ENCODE measurements at places on chromosomes 7 and 10.
A peak's percentile ranks its signal among the peaks of the same experiment; 100 is the strongest.

DNA sequence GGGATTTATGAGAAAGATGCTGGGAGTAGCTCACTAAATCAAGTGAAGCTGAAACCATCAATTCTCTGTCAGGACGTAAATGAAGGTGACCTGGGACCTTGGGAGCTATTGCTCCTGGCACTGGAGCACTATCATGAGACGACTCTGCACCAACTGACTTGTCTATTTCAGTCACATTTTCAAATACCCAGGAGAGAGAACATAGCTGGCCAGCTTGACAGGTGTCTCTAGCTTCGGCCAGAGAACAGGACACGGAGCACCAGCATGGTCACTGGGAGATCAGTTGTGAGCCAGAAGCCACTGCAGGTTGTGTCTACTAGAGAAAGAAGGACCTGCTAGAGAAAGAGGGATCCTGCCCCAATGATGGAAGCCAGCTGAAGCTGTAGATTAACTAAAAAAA is 17.4 kb upstream of the ATOH7 start:
- no peak for DNase-seq

GRCh38 chr10:100972115-100972903 is 3.0 kb downstream of the SEMA4G start:
- DNase-seq: no peak

- DNase-seq: no peak
These were observed 72.2 kb downstream of the DAGLB start for GRCh38 chr7:6375348-6376101.

GRCh38 chr7:104793066-104793465 is 220.9 kb upstream of the KMT2E start:
- DNase-seq: no peak

- no peak for DNase-seq
These were observed 58.0 kb downstream of the LCOR start for GRCh38 chr10:96890172-96890513.

- no peak for DNase-seq
These were observed 16.4 kb downstream of the ITPRIP start for GRCh38 chr10:104321725-104322415.

DNA sequence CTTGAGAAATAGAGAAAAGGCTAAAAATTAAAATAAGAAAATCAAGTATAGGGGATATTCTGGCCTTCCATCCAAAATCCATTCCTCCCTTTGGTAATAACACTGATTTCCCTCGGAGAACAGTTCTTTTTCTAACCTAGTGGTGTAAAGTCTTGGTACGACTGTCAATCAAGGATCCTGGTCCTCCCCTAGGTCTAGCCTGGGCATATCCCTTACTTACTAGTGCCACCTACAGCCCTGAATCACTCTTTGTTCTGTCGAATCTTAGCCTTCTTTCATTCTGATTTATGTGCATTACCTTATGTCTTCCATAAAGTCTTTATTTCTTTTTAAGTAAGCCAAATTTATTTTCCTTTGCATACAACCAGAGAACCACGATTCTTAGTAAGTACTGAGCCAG is 298.7 kb upstream of the LRRTM3 start:
- DNase-seq: no peak

DNA sequence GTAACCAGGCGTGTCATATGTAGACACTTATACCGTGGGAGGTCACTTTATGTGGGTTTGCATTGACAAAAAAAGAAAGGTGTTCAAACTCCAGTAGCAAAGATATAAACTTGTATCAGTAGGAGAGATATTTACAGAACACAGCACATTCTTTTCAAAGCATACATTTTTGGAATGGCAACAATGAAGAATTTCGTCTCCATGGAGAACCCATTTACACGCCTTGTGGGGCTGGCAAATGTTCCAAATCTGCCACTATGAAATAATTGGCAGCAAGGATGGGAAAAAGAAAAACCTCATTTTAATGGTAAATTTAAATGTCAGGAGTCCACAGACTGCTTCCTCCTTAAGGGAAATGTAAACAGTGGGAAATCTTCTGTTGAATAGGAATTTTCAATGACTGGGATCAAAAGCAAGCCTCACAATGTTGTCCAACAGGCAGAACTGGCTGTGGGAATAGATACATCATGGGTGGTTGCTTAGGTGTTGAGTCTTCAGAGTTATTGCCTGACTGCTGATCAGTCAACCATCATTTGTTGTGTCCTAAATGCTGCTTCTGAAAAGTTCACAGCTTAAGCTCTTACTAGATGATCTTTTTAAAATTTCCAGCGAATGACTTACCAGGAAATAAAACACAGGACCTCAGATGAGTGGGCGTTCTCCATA is 256.6 kb upstream of the SEMA3C start:
- no peak for DNase-seq

DNA sequence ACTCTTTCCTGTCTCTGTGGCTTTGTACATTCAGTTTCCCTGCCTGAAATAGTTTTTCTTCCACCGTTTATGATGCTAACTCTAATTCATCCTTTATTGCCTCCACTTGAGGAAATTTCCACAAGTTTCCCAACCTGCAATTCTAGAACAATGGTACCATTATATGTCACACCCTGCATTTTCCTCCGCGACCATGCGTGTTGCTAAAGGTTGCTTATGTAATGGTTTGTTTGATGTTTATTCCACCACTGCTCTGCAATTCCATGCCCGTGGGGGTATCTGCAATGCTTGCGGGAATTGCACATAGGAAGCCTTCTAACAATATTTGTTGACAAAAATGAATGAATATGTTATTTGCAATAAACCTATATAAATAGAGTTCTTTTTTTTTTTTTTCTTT is 69.5 kb upstream of the ST8SIA6 start:
- no peak for DNase-seq

- no peak for DNase-seq
These were observed 363.6 kb upstream of the NRP1 start for GRCh38 chr10:33698033-33698432.

GRCh38 chr7:149873074-149873969 is at the start of gene ATP6V0E2:
TSS of gene ATP6V0E2 (plus strand) at chr7:149873969. CDS start at chr7:149874066, 97 bp downstream.
- peak; percentile 83 for DNase-seq

GRCh38 chr10:77566236-77566635 is 71.4 kb downstream of the KCNMA1 start:
- DNase-seq: no peak

GRCh38 chr10:17225808-17226207 is 2.2 kb upstream of the VIM start:
- no peak for DNase-seq

- DNase-seq: no peak
These were observed 312.5 kb upstream of the SEMA3C start for GRCh38 chr7:81231301-81231838.

DNA sequence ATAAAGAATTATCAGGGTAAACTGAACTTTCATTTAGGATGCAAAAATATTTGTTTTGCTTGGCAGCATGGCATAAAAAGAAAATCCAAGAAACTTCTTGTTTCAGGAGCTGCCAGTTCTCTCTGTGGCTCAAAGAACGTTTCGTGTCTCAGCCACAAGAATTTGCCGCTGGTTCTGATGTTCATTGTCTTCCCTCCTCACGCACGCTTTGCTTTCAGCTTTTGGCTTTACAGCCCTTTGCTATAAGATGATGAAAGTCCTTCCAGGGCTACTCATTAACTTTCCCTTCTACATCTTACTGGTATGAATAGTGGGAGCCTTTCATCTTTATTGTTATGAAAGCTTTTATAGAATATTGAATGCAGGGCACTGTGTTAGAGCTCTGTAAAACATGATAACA is 124.7 kb downstream of the BICC1 start:
- DNase-seq: no peak

- DNase-seq: no peak
These were observed 5.2 kb downstream of the FAM133B start for GRCh38 chr7:92584953-92585352.

Data from right renal pelvis (tissue), 4 donors.